ENCODE measurements at places on chromosomes 6 and 20. TPM values are rescaled to one million over a fixed set of nuclear protein-coding genes. Genes with fewer than 3 reads are reported as not detected.

The PRDM13 gene
- not detected for total RNA-seq

GRCh38 chr6:155024391-155025027 lies 29.4 kb downstream of the TIAM2 start:
- DNase-seq, result no peak

The LY6G5B gene
- total RNA-seq, result 3.2 TPM

The RSPH4A gene
- total RNA-seq, result 0.32 TPM

The MOG gene
- not detected for total RNA-seq

- DNase-seq, result peak; percentile 65
Observed at GRCh38 chr20:3134151-3134550, 25.5 kb downstream of the FASTKD5 start.

DNA sequence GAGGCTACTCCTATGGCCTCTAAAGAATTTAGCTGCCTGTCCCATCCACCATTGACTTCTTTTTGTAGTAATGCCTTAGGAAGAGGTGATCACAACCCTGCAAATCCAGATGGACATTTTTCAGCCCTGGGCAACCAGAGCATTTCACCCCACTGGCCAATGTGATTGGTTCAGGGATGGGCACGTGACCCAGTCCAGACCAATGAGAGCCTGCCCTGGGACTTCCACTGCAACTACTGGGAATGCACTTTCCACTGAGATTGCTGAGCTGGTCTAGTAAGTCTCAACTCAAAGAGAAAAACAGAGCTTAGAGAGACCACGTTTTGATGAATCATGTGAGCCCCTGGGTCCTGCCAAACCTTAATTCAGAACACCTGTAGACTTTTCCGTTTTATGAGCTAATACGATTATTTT lies 8.9 kb upstream of the UBE2V1 start:
- DNase-seq, result no peak

The VSTM2L gene
- total RNA-seq, result 0.32 TPM

- no peak for DNase-seq
Observed at GRCh38 chr6:105869835-105870440, 216.2 kb upstream of the PRDM1 start.

- DNase-seq, result no peak
Observed at GRCh38 chr6:169803816-169804340, 52.5 kb downstream of the ERMARD start.

- DNase-seq, result no peak
Observed at GRCh38 chr20:34100576-34100975, 11.5 kb downstream of the EIF2S2 start.

The DOK5 gene
- 1.3 TPM for total RNA-seq

DNA sequence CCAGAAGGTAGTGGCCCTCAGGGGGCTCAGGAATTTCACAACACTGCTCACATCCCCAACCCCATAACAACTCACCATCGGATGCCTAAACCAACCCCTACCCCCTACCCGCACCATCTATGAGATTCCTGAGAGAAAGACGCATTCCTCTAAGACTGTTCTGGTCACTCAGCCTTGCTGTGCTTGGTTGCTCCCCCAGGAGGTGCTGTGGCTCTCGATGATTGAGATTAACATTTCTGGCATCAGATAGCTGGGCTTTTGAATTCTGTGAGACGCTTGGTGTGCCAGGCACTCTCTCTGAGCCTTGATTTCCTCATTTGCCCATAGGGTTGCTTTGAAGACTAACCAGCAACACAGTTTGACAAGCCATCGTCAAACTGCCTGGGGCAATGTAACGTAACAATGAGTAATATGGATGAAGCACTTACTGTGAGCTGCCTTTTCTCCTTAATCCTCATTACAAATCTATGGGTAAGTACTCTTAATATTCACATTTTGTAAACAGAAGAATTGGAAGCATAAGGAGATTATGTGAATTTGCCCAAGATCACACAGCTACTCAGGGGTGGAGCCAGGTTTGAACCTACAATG lies 978 bp downstream of the WFDC6 start:
- DNase-seq, result no peak

The FAM83B gene
- total RNA-seq, result 0.43 TPM

Data from fibroblast of villous mesenchyme (primary cell).